Hematopoietic multipotent progenitor cell treated with erythropoietin and hydrocortisone succinate and interleukin-3 and kit ligand, for 8 days (in vitro differentiated cells): ENCODE measurements at places on chromosomes 2 and 18.

GRCh38 chr2:191195021-191195420 lies 44.2 kb upstream of the STAT4 start:
- DNase-seq, result no peak

GRCh38 chr2:237956402-237956736 lies 10.4 kb upstream of the UBE2F start:
- DNase-seq, result no peak

- no peak for DNase-seq
Measured at GRCh38 chr2:206562375-206562774, 79.9 kb upstream of the FAM237A start.

- no peak for DNase-seq
Measured at GRCh38 chr2:8987410-8987809, 16.1 kb downstream of the MBOAT2 start.

GRCh38 chr2:11304476-11304875 lies 40.0 kb downstream of the ROCK2 start:
- DNase-seq, result no peak

DNA sequence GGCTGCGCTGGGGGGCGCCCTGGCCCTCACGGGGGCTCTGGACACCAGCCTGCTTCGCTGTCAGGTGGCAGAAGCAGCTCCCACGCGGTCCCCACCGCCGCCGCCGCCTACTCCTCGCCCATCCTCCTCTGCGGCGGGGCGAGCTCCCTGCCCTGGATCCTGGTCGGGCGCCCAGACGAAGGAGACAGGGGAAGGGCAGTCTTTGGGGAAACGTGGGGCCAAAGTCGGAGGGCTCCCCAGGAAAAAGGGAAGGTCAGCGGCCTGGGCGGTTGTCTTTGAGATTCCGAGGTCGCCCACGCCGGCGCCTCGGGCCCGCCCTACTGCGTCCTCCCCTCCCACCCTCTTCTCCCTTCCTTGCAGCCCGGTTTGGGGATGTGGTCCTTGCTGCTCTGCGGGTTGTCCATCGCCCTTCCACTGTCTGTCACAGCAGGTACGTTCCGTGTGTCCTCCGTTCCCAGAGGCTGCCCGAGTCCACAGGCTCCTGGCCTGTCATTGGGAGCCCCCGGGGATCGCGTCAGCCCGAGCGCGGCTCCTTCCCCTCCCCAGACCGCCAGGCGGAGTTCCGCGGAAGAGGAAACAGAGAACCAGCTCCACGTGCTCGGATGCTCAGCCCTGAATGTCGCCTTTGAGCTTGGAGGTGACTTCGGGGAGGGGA lies 800 bp downstream of the IL1RL2 start:
- DNase-seq, result no peak

DNA sequence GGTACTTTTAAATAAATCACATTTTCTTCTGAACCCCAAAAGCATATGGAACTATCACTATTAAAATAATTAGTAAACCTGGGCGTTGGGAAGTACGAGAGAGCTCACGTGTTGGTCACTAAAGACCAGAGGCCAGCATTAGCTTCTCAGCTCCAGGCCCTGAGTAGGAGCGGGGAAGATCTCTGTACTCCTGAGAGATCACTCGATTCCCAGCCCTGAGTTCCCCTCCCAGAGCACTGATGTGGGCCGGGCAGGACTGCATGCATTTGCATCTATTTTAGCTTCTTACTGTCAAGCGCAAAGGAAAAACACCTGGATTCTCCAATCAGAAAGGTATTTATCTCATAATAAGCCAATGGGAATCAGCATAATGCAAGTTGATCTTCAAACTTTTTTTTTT lies 6.2 kb downstream of the PXDN start:
- no peak for DNase-seq

DNA sequence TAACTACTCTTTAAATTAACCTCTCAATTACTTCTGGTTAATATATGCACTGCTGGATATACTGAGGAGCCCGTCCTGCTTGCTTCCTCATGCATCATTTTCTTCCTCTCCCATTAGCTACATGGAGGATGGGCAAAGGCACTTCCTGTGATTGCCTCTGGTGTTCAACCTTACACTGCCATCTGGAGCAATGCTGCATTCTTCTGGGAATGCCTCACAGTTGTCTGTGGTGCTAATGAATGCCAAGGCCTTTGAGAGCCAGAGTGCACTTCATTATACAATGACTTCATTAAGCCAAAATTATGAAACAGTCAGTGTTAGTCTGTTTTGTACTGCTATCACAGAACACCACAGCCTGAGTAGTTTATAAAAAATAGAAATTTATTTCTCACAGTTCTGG lies 134.8 kb upstream of the DOCK10 start:
- DNase-seq, result no peak

- no peak for DNase-seq
Measured at GRCh38 chr2:72694715-72695496, 130.9 kb downstream of the EXOC6B start.

DNA sequence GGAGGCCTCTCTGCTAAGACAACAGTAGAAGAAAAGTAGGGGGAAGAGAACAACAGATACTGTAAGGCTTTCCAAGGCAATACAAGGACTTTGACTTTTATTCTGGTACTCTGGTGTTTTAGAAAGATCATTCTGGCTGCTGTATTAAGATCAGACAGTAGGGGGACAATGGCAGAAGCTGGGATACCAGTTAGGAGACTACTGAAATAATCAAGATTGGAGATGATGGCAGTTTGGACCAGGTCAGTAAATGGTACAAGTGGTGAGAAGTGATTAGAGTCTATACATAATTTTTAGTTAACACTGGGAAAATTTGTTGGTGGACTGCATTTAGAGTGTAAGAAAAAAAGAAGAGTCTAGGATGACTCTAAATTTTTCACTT lies 139.7 kb downstream of the ROCK1 start:
- DNase-seq, result peak; percentile 57

DNA sequence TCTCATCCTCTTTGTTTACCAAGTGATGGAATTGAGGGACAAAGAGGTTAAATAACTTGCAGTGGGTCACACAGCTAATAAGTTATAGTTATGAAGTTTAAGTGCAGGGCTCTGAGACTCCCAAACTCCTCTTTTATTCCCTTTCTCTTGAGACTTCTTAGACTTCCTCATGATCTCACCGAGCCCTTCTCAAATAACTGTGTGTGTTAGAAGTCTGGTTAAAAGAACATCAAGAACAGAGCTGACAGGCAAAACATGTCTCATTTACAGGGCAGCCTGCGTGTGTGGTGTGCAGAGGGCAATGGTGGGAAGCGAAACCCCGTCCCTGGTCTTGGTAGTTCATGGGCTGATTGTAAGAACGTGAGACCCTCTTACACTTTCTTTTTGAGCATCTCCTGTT lies 368.0 kb downstream of the SLC4A3 start:
- no peak for DNase-seq

- no peak for DNase-seq
Measured at GRCh38 chr18:78239090-78239457, 740.5 kb upstream of the SALL3 start.

DNA sequence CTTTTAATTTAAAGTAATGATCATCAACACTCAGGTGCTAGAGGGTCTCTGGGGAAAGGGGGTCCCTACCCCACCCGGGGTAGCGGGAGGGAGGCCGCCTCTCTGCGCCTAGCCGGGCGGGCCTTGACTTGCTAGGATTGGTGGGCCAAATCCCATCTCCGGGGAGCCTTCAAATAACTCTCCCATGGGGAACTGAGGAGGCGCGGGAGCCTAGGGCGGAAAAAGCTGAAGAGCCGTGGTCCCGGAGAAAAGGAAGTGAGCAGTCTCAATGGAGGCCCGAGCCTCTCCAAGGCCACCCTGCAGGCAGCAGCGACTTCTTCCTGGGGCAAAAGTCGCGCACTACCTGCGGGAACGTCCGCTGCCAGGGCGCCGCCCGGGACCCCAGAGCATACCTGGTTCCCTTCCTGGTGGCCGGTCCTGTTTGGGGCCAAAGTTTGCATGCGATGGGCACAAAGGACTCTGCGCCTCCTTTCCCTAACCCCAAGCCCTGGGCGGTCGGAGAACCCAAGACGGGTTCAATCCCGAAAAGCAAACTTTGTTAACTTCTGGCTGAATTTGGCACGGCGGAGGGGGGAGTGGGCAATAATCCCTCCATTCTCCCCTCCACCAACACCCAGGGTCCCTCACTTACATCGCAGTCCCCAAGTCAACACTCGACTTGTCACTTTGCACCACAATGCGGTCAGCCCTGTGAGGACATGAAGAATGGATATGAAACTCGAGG lies 13.6 kb downstream of the EN1 start:
- DNase-seq, result no peak

- DNase-seq, result no peak
Measured at GRCh38 chr2:238558456-238559099, 131.9 kb downstream of the ASB1 start.

DNA sequence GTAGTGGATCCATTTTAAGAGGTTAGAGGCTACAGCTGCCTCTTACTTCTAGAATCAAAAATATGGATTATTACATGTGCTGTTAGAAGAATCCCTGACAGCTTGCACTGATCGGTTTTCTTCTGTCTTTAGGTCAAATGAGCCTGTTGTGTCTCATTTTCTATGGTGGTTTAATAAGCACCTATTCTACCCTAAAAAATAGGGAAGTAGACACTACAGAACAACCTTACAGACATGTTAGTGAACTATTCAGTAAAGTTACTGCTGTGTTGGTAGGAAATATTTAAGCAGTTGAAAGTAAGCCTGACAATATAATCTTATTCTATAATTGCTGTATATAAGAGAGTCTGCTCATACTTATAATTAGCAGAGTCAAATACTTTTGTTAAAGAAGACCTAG lies 168.5 kb upstream of the NOSTRIN start:
- DNase-seq, result no peak

- peak; percentile 63 for DNase-seq
Measured at GRCh38 chr2:179422037-179422643, 157.5 kb upstream of the SESTD1 start.

DNA sequence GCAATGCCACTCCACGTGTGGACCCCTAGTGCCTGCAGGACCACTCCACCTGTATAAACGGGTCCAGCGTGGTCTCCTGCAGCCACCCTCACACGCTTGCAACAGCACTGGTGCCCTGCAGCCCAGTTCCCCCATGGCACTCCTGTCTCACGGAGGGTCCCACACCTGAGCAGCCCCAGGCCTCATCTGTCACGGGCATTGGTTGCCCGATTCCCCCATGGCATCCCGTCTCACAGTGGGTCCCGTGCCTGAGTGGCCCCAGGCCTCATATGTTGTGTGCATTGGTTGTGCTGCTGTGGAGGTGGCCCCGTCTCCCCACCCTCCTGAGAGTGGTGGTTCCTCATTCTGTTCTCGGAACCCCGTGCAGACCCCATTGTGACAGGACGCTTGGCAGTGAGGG lies 43.4 kb downstream of the CTDP1 start:
- no peak for DNase-seq

DNA sequence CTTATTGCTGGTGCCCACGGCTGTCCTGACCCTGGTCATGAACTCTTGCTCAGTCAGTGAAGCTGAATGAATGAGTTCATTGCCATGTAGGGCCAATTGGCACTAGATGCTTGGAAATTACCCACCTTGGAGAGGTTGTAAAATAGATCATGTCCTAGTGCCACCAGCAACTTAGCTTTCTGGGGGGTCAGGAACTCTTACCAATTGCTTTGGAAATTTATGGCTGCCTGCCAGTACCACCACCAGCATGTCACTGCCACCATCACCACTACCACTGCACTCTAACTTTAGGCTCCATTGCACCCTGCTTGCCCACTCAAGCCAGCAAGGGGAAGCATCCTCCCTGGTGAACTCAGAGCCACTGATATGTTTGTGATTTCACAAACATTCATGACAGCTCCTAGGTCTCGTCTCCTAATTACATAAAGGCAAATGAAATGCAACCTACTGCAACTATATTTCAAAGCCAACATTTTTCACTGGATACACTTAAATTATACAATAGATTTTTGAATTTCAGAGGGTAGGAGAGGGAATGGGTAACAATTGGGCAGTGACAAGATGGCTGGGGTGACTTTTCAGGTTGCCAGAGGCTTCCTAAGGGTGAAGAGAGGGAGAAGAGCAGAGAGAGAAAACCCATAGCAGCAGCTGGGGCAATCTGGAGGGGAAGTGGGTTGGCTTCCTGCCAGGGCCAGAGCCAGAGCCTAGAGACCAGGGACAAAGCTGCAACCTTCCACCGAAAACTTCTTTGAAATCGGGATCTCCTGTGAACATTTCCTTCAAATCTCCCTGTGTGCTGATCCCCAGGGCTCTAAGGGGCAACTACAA lies 3.5 kb upstream of the EMILIN1 start:
- peak; percentile 38 for DNase-seq

GRCh38 chr18:3704556-3705344 lies 254.8 kb downstream of the TGIF1 start:
- DNase-seq, result no peak

- DNase-seq, result peak; percentile 2
Measured at GRCh38 chr2:5937851-5938565, 245.8 kb downstream of the SOX11 start.

DNA sequence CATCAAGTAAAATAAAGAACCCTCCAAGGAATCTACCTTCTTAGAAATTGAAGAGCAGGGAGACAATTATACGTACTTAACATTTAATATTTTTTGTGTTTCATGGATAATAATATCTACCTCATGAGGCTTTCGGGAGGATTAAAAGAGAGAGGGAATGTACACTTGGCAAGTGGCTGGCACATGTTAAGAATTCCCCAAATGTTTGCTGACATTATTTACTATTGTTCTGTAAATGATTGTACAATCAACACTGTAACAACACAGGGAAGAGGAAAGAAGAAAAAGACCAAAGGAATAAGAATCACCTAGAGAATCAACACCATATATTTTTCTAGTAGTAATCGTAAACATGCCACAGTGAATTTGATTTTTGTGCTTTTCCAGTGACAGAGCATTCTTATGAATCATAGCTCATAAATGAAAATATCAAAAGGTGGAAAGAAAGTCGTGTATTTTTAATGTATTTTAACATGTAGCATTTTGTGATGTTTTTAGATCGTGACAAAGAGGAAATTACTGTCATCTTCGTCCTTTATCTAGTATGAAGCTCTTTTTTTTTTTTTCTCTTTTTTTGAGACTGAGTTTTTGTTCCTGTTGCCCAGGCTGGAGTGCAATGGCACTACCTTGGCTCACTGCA lies 67.3 kb downstream of the B3GNT2 start:
- no peak for DNase-seq

GRCh38 chr2:70981866-70982810 lies 3.7 kb downstream of the ANKRD53 start:
- DNase-seq, result no peak

DNA sequence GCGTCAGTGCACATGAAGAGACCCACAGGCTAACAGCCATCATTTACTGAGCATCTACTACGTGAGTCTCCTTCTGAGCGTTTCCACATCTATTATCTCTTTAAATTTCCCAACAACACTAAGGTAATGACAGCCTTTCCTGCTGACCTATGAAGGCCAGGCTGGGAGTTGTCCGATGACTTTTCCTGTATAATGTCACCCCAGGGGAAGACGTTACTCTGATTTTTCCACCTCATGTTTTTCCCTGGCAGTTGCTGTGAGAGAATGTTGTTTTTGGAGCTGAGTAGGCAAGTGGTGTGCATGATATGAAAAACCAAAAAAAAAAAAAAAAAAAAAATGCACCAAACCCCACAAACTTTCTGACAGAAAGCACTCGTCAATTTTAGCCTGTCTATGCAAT lies 207.6 kb downstream of the SLC8A1 start:
- DNase-seq, result no peak
